ENCODE measurements at places on chromosomes 7 and 10. TPM values are rescaled to one million over a fixed set of nuclear protein-coding genes. Genes with fewer than 3 reads are reported as not detected.

The ACSM6 gene
- not detected for total RNA-seq

The TMEM184A gene
- total RNA-seq = 0.11 TPM

The EPHA1 gene
- 0.33 TPM for total RNA-seq

The FAM13C gene
- total RNA-seq = 0.50 TPM

The ARHGAP22 gene
- total RNA-seq = 85.7 TPM

The FXYD4 gene
- not detected for total RNA-seq

The ADIRF gene
- total RNA-seq = 73.0 TPM

The DEPP1 gene
- 0.44 TPM for total RNA-seq

The SFTPA1 gene
- total RNA-seq = under 0.01 TPM

The CTTNBP2 gene
- 7.0 TPM for total RNA-seq

The LLCFC1 gene
- total RNA-seq = not detected

The TMEM60 gene
- 23.4 TPM for total RNA-seq

The WDR86 gene
- total RNA-seq = not detected

The ADARB2 gene
- not detected for total RNA-seq

The TCERG1L gene
- total RNA-seq = not detected

The VIPR2 gene
- not detected for total RNA-seq

The TRIL gene
- 0.25 TPM for total RNA-seq

The INPP5F gene
- 23.5 TPM for total RNA-seq

Measured in uterine smooth muscle cell (primary cell).